ENCODE measurements at places on chromosomes 5 and 9.
A peak's percentile ranks its signal among the peaks of the same experiment; 100 is the strongest.

DNA sequence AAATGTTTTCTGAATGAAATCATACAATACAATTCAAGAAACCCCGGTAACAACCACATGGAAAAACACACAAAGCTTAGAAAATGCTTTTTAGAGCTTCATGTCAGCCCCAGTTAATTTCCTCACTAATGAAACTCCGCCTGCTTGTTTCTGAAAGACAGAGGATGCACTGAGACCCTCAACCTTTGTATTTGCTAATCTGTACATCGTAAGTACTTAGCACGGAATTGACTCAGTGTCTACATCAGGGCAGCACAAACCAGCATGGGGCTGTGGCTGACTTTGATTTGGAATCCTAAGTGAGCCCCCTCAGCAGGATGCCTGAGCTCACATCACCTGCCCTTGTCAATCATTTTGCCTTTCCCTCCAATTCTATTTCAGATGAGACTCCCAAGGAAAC lies 499.1 kb upstream of the MPDZ start:
- no peak for DNase-seq

DNA sequence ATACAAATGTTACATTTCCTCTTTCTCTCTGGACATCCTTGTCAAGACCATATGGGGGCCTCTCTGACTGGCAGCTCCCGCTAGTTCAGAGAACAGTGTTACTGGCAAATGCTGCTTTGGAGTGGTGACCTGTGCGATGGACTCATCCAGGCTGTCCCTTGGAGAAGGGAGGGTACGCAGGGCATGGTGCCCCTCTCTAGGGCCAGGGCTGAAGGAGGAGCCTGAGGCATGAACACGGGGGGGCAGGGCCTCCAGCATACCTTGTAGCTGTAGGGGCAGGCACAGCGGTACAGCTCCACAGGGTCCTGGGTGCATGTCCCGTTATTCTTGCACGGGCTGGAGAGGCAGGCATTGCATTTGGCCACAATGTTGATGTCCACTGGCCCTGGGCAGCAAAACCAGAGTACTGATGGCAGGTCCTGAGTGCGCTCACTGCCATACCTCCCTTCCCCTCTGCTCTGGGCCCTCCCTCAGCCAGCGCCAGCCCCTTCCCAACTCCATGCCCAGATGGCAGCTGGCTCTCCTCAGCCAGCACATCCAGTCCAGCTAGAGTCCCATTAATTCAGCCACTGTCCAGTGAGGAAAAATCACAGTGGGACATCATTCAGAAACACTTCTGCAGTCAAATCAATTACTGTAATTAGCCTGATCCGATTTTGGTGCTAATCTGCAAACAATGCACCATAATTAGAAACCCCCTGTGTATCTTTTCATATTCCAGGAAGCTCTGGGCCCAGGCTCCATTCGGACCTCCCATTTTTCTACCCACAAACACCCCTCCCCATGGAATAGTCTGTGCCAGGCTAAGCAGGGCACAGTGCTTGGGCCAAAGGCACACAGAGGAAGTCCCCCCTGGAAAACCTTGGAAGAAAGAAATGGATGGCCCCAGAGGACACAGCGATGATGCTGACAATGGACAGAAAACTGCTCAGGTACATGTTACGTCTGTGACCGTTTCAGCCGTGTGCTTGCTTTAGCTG lies 128.8 kb upstream of the PANK3 start:
- DNase-seq = no peak

- DNase-seq = no peak
Measured at GRCh38 chr9:81906671-81907070, 21.6 kb upstream of the SPATA31D4 start.

- no peak for DNase-seq
Measured at GRCh38 chr5:115602591-115603125, 379 bp upstream of the TICAM2 start.

- no peak for DNase-seq
Measured at GRCh38 chr9:117543089-117543488, 128.2 kb upstream of the ASTN2 start.

GRCh38 chr9:74935008-74935407 lies 17.7 kb downstream of the C9orf40 start:
- no peak for DNase-seq

DNA sequence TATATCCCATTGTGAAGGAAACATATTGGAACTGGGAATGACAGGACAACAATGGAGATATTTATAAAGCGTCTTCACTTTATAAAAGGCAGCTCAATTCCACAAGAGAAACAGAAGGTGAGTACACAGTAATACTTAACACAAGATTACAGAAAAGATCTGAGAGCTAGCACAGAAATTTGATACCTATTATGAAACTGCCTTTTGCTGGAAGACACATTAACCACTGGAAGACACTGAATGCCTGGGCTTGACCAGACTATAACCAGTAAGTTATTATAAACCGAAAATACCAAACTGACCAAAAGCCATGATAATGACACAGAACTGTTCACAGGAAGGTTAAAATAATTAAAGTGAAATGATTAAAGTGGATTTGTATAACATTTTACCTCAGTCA lies 195.4 kb downstream of the NR2F1-AS1 start:
- DNase-seq = no peak

- DNase-seq = no peak
Measured at GRCh38 chr5:57307516-57307915, 133.7 kb downstream of the GPBP1 start.

- no peak for DNase-seq
Measured at GRCh38 chr5:53616939-53617549, 56.6 kb downstream of the NDUFS4 start.

DNA sequence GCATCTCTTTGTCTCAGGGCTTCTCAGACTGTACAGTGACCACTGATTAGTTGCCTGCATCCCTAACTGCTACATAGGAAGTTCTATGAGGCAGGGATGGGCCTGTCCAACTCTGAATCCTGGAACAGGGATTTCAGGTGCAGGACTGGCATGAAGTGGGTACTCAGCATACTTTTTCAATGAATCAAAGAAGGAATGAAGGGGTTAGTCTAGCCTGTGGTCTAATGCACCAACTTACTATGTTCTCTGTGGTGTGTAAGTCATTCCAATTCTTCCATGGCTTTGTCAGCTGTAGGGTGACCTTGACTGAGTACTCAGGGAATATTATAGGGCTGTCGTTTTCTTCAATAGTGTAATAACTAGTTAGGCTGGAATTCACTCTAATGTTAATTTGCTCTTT lies 8.3 kb downstream of the COL15A1 start:
- no peak for DNase-seq

DNA sequence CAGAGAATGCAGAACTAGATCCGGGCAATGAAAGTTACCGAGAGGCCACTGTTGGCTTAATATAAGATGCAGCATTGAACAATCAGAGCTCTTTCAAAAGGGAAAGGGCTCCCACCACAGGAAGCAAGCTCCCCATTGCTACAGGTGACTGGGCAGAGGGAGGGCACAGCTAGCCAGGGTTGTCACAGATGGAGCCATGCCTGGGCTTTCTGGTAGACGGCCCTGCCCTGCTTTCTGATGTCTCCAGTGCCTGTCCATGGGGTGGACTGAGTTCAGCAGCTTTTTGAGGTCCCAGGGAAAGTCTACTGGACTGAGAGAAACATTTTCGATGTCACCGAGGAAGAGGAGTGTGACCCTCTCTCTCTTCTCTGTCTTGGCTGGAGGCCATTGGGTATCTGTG lies 14.1 kb downstream of the RGS3 start:
- DNase-seq = no peak

DNA sequence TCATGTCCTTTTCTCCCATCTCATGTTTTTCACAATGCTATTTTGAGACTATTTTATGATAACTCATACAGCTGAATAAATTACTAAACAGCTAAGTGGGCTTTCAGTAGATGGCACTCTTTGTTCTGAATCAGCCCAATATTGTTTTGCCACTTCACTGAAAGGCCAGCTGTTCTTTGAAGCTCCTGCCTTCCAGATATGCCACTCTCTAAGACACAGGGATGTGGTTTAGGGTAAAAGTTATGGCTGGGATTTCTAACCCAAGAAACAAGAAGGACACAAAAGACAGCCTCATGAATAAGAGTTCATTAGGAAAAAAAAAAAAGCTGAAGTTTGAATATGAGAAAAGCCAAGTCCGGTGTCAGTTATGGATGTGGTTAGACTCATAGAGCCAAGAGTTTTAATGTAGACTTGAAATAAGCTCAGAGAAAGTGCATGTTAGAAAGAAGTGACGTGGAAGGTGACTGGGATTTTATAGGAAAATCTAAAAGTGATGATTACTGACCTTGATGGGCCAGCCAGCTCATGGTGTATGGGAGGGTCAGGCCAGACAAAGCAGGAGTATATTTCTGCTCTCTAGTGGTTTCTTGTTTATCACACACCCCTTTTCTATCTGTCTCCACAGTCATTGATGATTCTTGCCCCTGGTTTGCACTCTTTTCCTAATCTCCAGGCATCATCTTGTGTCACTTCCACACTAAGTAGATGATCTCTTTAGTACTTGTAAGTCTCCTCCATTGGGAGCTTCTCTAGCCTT lies 488.5 kb downstream of the NR2F1-AS1 start:
- no peak for DNase-seq

DNA sequence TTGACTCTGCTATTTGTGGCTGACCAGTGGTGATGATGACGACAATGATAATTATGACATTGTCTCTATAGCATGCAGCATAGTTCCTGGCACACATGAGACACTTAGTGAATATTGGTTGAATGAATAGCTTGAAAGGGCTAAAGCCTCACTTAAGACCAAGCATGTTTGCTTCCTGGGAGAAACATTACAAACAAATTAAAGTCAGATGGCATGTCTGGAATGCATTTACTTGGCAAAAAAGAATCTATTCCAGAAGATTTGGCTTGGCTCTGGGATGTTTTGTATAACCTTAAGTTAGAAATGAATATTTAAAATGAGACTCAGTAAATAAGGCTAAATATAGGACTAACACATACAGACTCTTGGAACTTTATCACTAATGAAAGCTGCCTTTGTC lies 21.6 kb downstream of the GAS1 start:
- no peak for DNase-seq

DNA sequence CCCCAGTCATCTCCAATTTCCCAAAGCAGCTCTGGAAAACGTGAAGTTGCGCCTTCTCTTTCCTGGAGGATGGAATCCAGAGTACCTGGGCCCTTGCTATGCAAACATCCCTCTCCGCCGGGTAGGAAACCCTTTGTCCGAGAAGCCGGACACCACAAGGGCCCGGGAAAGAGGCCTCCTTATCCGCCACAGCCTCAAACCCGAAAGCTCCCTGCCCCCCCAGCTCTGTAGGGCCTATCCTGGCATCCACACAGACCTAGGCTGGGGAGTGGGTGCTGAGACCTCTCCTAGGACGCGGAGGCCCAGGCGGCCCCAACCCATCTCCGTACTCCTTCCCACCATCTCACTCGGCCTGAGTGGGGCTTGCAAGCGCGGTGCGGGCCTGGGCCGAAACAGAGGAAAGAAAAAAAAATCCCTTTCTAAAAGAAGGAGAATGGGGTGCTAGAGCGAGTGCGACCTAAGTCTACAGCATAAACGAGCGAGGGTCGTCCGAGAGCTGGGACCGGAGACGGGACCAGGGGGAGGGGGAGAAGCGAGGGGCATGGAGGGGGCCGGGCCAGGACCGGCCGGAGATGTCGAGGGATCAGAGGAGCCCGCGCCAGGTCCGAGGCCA lies 624 bp downstream of the FBXW11 start:
- no peak for DNase-seq

- no peak for DNase-seq
Measured at GRCh38 chr9:34590381-34591247, 1.1 kb upstream of the CNTFR start.

- no peak for DNase-seq
Measured at GRCh38 chr5:115831163-115831768, 10.1 kb downstream of the ATG12 start.

- no peak for DNase-seq
Measured at GRCh38 chr5:39876146-39876545, 451.4 kb upstream of the DAB2 start.

- no peak for DNase-seq
Measured at GRCh38 chr5:95727764-95728191, 3.4 kb upstream of the RHOBTB3 start.

DNA sequence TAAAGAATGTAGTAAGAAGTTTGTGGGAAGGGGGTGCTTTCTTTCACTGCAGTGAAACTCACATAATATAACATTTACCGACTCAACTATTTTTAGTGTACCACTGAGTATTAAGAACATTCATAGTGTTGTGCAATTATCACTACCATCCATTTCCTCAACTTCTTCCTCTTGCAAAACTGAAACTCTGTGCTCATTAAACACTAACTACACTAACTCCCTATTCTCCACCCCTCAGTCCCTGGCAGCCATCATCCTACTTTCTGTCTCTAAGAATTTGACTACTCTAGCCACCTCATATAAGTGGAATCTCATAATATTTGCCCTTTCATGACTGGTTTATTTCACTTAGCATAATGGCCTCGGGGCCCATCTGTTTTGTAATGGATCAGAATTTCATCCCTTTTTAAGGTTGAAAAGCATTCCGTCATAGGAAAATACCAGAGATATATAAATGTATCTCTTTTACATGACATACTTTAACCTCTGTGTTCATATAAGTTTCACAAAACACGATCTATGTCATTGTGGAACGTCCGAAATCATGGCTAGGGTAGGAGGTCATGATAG lies 56.3 kb upstream of the DIRAS2 start:
- no peak for DNase-seq

DNA sequence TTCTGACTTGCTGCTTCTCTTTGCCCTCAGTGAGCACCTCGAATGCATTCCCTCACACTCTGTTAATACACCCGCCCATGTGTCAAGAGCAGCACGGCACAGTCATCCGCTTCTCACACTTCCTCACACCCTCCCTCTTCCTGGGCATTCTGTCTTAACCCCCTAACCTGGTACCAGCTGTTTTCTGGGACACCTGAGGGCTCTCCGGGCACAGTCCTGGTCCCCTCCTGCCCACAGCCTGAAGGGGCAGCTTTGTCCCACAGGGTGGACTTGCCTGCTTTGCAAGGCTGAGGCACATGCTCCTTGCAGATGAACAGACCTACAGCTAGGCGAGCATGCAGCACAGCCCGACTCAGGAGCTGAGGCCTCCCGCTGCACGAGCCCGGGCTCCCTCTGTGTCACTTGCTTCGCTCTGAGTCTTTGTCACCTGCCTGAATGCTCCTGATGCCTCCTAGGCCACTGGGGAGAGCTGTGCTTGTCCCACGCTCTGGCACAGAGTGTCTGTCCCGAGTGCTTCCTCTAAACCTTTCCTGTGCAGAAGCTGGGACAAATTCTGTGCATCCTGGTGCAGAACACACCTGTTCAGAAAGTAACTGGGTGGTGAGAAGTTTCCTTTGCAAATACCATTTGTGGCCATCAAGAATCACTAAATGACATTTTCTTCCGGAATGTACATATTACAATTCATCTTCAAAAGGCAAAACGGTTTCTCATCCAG lies 47.8 kb downstream of the AHRR start:
- DNase-seq = no peak

- DNase-seq = no peak
Measured at GRCh38 chr9:84642553-84643141, 26.9 kb upstream of the NTRK2 start.

GRCh38 chr9:91734371-91734981 lies 215.6 kb downstream of the ROR2 start:
- DNase-seq = peak; percentile 66
